ENCODE measurements at places on chromosomes 7 and 10.

GRCh38 chr10:131790021-131790420 is 110.8 kb upstream of the PPP2R2D start:
- peak; percentile 46 for DNase-seq

GRCh38 chr7:41010967-41011366 is 691.9 kb downstream of the INHBA start:
- DNase-seq: no peak

- no peak for DNase-seq
These were observed 200.2 kb upstream of the PHF14 start for GRCh38 chr7:10773430-10773829.

DNA sequence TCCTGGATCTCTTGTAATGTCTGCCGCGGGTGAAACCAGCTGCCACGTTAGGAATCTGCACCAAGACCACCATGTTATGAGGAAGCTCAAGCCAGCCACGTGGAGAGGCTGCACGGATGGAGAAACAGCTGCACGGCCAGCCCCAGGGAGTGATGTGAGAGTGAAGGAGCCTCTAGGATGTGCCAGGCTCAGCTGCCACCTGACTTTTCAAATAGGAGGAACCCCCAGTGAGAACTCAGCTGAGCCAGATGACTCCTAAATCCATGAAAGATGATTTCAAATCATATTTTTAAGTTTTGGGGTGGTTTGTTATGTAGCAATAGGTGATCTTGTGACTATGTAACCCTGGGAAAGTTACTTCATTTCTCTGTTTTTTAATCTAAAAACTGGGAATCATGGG is 71.7 kb downstream of the PRKAG2 start:
- DNase-seq: no peak

DNA sequence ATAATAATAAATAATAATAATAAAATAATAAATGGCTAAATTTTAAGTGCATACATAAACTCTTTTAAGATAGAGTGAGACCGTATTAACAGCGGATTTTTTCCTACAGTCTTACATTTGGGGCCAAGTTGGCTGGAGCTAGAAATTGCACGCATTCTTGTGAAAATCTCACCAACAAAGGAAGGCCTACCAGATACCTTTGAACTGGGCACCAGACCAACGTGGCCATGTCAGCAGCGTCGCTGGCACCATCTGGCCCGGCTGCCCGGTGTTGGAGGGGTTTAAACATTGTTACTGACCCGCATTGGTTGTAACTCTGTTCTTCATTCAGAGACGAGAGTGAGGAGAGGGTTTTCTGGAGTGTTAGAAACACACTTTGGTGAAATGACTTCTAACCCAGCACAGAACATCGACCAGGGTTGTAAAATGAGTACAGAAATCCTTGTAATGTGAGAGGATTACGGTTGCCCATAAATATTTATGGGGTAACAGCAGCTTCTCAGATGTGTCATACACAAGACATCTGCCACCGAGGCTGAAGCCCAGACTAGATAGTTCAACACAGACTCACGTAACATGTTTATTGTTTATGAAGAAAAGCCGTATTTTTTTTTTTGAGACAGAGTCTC is 34.6 kb upstream of the UNCX start:
- no peak for DNase-seq

DNA sequence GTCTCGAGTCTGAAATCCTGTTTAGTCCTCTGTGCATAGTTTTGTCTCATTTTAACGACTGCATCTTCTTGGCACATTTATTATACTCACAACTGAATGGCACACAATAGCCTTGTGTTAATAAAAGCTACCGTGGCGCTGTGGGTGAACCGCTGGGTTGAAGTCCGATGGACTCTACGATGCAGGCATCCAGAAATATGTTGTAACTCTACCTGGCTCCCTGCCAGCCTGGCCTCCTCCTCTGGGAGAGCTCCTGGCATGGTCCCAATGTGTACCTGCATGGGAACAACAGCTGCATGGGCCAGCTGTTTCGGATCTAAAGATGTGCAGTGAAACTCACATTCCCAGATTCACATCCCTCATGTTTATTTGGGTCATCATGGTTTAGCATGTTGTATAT is 3.7 kb upstream of the DPYSL4 start:
- no peak for DNase-seq

- DNase-seq: no peak
These were observed 56.3 kb upstream of the TMEM72 start for GRCh38 chr10:44854693-44855350.

GRCh38 chr10:79293841-79294581 is 53.3 kb upstream of the PPIF start:
- DNase-seq: no peak

DNA sequence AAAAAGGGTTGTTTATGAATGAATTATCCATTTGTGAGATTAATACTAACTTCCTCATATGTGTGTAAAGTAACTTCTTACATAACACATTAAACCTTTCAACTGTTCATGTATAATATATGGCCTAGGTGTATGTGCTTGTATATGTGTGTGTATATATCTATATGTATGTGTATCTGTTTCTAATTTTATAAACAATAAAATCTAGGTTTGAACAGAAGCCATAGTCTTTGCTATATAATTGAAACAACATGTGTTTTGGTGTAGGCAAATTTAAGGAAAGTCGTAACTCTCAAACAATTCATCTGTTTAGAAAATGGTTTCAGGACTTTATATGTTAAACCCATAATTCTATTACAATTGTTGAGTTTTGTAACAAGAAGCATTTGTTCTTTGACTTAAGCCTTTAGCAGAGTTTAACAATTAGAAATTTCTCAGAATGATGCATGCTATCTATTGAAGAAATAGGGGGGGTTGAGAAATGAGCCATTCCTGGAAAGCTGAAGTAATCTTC is 103.3 kb downstream of the BBS9 start:
- DNase-seq: no peak

DNA sequence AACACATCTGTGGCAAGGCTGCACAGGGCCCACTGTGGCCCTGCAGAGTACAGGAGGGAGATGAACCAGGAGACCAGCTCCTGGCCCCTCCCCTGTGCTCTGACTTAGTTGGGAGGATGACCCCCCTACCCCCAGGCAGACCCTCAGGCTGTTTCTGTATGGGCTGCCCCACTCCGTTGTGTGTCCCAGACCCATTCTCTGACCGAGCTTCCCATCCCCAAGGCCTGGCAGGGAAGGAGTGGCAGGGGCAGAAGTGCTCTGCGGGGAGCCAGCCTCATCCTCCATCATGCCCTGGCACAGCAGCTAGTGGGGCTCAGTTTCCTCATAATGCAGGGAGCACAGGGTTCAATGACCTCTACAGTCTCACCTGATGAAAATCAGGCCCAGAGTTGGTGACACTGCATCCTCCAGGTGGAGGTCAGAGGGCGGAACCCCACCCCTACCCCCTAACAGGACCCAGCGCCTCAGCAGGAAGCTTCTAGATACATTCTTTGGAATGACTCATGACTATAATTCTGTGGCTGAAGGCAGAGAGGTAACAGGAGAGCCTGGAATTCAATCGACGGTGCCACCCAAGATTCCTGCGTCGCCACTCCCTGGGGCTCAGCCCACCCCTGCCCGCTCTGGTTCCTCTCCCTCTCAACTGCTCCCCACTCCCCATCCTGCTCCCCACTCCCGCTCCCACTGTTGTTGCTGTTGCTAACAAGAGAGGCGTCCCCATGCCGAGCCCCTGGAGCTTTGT is 18.2 kb downstream of the PODXL start:
- no peak for DNase-seq

- no peak for DNase-seq
These were observed 80.7 kb upstream of the KIAA1217 start for GRCh38 chr10:24128066-24128730.

GRCh38 chr10:9305018-9305655 is 1250.6 kb downstream of the GATA3 start:
- no peak for DNase-seq

GRCh38 chr7:112603673-112604072 is 122.9 kb downstream of the LSMEM1 start:
- no peak for DNase-seq

- DNase-seq: no peak
These were observed 150.4 kb downstream of the ETV1 start for GRCh38 chr7:13839063-13839462.

GRCh38 chr7:135744938-135745702 is 3.5 kb downstream of the FAM180A start:
- no peak for DNase-seq

GRCh38 chr7:80186721-80187120 is 52.1 kb downstream of the GNAI1 start:
- no peak for DNase-seq

GRCh38 chr10:28089467-28089866 is 90.6 kb upstream of the ODAD2 start:
- DNase-seq: no peak

DNA sequence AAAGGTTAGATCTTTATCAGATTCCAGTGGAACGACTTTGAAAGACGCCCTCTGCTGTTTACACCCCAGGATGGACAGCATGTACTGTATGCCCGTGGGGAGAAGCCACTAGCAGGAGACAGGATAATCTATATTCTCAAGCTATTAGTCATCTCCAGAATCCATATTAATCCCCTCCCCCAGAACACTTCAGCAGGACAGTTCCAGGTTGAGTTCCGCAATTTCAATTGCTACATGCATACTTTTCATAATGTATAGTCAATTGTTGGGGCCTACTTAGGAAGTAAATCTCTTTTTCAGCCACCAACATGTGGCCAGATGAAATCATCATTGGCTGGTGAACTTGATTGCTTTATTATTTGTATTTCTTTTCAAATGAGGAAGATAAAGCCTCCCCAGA is 313.1 kb upstream of the SMIM30 start:
- no peak for DNase-seq

- DNase-seq: no peak
These were observed 288.0 kb downstream of the GRID1 start for GRCh38 chr10:86078639-86079035.

- DNase-seq: no peak
These were observed 381.2 kb upstream of the MGMT start for GRCh38 chr10:129085811-129086210.

DNA sequence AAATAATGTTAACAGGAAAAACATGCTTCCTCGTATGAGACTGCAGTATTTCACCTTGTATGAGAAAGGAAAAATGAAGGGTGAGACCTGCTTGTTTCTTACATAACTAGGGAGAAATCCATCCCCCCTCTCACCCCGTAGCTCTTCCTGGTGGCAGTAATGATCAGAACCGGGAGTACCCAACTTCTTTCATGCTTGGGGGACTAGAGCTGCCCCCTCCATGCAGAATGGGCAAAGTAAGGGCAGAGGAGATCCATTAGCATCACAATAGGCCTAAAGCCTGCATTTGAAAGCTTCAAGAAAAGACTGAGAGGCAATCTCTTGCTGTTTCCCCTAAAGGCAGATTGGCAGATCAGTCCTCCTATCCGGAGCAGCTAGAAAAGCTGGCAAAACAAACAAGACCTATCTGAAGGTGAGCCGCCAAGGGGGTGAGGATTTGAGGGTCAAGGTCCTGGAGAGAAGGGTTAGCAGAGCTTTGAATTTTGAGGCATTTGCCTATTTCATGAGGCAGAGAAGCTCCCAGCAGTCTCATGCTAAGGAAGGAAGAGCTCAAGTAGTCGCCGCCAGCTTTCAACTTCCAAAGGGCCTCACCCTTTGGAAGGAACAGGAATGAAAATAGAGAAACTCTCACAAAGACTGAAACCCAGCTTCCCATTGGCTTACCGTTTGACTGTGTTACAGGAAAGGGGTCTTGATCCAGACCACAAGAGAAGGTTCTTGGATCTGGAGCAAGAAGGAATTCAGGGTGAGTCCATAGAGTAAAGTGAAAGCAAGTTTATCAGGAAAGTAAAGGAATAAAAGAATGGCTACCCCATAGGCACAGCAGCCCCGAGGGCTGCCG is 36.2 kb downstream of the BAG3 start:
- no peak for DNase-seq

GRCh38 chr10:13815756-13816155 is 229.0 kb downstream of the PRPF18 start:
- no peak for DNase-seq

- no peak for DNase-seq
These were observed 35.6 kb downstream of the ANKMY2 start for GRCh38 chr7:16609842-16610450.

GRCh38 chr10:14670551-14671240 is 104.0 kb downstream of the FAM107B start:
- no peak for DNase-seq

- no peak for DNase-seq
These were observed 63.5 kb downstream of the CAMK1D start for GRCh38 chr10:12412666-12413368.

DNA sequence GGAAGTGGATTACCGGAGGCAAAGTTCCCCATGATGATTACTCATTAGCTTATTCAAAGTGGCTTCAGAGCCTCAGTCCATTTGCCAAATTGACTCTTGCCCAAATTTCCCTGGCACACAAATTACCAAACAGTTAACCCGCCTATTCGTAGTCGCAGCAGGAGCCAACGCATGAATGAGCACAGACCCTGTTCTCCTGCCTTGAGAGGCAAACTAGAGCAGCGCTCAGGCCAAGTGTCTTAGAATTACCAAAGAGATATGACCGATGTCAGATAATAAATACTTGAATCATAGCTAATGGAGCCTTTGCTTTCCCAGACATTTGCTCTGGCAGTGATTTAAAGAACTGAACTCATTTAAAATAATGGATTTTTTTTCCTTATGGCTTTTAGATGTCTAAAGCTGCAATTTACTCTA is 64.9 kb downstream of the CTTNBP2 start:
- no peak for DNase-seq

DNA sequence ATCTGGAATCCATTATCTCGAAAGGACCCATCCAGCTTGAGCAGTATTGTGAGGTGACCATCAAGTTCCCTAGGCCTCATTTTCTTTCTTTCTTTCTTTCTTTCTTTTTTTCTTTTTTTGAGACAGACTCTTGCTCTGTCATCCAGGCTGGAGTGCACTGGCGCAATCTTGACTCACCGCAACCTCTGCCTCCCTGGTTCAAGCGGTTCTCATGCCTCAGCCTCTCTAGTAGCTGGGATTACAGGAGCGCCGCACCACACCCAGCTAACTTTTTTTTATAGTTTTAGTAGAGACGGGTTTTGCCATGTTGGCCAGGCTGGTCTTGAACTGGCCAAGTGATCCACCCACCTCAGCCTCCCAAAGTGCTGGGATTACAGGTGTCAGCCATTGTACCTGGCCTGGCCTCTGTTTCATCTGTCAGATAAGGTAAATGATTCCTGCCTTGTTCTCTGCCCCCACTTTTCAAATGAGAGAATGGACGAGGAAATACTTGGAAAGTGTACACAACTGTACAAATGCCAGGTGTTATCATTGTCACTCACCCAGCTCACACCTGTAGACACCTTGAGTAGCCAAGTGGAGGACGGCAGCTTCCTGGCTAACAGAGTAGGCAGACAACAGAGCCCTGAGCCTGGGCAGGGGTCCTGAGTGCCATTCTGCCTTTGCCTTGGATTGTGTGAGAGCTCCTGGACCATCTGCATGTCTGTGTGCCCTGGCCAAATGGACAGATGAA is 54.1 kb downstream of the HK1 start:
- no peak for DNase-seq

GRCh38 chr7:47764746-47765145 is 182.8 kb upstream of the TNS3 start:
- DNase-seq: no peak

- DNase-seq: no peak
These were observed 46.1 kb downstream of the MPP7 start for GRCh38 chr10:28256776-28257175.

All from activated CD4-positive, CD25-positive, alpha-beta regulatory T cell treated with anti-CD3 and anti-CD28 coated beads, Interleukin-2, amount 50 U/mL, for 72 hours (primary cell).